ENCODE measurements at places on chromosomes 11 and 22.

DNA sequence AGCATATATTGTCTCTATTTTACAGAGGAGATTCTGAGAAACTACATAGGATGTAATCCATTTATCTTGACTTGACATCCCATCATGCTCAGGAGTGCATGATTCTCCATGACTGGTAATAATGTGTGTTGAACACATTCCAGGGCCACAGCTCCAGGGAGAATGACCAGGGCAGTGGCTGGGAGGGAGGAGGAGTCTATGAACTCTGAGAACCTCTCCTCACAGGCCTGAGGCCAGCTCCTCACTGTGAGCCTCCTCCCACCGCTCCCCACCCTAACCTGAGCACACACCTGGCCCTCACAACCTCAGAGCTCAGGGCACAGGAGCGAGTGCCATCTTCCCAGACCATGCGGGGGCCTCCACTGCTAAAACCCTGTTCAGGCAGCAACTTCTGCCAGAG lies 8.0 kb upstream of the ACRV1 start:
- DNase-seq, result no peak

DNA sequence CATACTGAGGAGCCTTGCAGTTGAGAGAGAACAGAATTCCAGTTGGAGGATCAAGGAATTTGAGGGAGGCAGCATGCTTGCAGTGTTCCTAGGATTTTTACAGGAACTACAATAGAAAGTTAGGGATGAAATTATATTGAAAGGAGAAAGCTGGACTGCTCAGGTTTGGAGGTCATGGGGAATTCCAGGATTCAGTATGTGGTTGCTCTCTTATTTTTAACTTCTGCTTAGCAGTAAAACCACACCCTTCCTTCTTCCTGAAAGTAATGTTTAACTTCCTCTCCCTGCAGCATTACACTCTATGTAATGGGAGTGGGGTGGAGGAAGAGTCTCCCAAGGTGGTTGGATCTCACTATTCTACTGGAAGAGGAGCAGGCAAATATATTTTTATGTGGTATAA lies 31.3 kb downstream of the CTNND1 start:
- DNase-seq, result no peak

GRCh38 chr22:43895986-43896645 lies 4.3 kb upstream of the PNPLA5 start:
- no peak for DNase-seq

GRCh38 chr11:95339086-95339901 lies 108.3 kb upstream of the SESN3 start:
- DNase-seq, result no peak

GRCh38 chr22:44531487-44531886 lies 33.5 kb upstream of the RTL6 start:
- no peak for DNase-seq

DNA sequence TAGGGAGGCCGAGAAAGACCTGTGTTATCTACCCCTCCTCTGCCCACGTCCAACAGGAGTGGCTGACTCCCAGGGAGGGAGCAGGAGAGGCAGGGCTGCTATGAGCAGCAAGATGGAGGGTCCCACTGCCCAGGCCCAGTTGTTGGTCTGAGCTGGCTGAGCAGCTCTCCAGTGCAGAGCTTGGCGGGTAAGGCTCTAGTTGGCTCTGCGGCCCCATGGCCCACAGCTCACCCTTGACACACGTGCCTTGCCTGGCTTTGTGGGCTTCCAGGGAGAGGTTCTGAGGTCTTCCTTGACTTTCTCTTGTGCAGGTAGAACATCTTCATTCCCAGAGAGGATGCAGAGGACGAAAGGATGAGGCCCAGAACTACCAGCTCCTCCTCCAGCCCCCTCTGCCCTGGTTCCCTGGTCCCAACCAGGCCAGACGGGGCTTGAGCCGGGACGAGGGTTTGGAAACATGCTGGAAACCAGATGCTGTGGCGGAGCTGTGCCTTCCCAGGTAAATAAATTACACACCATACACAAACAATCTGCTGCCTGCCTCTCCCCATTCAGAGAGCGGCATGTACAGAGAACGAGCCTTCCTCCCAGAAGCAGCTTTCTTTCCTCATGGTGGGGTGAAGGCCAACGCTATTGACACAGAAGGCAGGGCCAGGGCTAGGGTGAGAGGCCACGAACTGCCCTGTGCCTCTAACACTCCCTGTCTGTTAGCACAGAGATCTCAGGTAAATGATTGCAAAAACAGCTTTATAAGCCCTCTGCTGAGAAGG lies 48.1 kb downstream of the DSCAML1 start:
- DNase-seq, result no peak

DNA sequence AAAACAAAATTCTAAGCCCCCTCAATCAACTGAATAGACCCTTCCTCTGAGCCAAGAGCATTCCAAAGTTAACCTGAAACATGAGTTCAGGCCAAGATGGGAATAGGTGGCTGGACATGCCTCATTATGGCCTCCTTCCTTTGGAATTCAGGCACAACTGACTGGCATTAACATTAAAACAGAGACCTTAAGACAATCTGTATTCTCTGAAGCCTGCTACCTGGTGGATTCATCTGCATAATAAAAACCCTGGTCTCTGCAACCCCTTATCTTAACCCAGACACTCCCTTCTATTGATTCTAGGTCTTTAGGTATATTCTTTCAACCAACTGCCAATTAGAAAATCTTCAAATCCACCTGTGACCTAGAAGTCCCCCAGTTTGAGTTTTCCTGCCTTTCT lies 66.3 kb downstream of the JRKL start:
- no peak for DNase-seq

- DNase-seq, result no peak
These were observed 164.2 kb upstream of the B3GAT1 start for GRCh38 chr11:134576286-134576685.

DNA sequence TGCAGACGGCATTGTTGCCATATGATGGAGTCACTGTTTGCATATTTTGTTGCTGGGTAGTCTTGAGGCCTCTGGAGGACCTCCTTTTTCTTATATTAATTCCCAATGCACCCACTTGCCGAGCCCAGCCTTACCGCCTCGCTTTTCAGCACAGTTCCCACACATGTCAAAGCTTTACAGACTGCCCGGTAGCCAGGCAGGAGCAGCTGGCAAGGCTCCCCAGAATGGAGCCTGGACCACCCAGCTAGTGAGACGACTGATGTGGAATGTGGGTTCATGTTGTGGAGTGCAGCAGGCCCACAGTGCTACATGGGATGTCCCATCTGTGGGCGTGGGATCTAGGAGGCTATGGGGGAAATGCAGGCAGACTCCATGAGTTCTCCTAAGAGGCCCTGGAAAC lies 99.4 kb upstream of the MTMR2 start:
- DNase-seq, result no peak

- DNase-seq, result peak; percentile 42
These were observed 52.0 kb upstream of the THY1 start for GRCh38 chr11:119474682-119475596.

GRCh38 chr11:61718046-61718531 lies 34.3 kb upstream of the MYRF start:
- no peak for DNase-seq

DNA sequence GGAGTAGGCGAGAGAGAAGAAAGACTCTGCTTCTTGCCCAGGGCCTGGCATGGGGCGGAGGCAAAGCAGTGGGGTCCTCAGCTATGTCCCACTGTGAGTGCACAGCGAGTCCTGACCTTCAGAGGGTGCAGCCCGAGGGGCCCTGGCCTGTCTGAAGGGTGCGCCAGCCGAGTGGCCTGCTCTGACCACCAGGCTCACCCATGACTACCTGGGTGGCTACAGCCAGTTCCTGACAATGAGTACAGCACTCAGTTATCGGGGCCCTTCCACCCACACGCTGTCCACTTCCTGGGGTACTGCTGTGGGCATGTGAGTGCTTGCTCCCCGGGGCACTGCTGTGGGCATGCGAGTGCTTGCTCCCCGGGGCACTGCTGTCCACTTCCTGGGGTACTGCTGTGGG lies 74.1 kb upstream of the B3GAT1 start:
- no peak for DNase-seq

GRCh38 chr11:111510311-111510710 lies 1.9 kb downstream of the BTG4 start:
- DNase-seq, result no peak

- DNase-seq, result no peak
These were observed 38.5 kb downstream of the ST3GAL4 start for GRCh38 chr11:126394036-126394435.

- DNase-seq, result no peak
These were observed 429 bp downstream of the SLC39A13 start for GRCh38 chr11:47408598-47409439.

GRCh38 chr11:23620617-23621016 lies 760.3 kb upstream of the CCDC179 start:
- DNase-seq, result no peak

- no peak for DNase-seq
These were observed 48.3 kb downstream of the RRP8 start for GRCh38 chr11:6554828-6555706.

- DNase-seq, result no peak
These were observed 45.2 kb downstream of the ARHGEF12 start for GRCh38 chr11:120381401-120381800.

GRCh38 chr11:35905646-35906276 lies 38.1 kb upstream of the LDLRAD3 start:
- no peak for DNase-seq

DNA sequence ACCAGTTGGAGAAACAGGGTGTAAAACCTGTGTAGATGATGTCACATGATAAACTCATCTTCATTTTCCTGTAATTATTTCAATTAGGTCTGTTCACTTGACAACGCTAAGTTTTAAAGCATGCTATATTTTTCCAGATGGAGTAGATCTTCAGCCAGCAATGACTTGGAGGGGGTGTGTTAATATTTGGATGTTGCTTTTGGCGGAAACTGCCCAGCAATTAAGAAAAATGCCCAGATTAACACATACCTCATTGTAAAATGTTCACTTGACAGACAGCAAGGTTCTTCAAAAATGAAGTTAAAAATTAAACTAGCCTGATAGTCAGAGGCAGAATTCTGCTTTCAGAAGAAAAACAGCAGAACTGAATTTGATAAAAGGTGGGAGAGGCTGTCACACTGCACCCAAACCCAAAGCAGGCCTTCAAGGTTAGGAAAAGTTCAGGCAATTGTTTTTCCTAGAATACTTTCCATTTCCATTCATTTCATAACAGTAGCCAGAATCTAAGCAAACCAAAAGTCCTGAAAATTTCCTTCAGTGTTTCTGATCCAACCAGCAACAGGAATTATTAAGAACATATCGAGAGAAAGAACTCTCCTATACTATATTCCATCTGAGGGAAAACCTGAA lies 33.0 kb downstream of the VSIG10L2 start:
- DNase-seq, result no peak

GRCh38 chr11:71115770-71116692 lies 136.3 kb downstream of the SHANK2 start:
- no peak for DNase-seq

DNA sequence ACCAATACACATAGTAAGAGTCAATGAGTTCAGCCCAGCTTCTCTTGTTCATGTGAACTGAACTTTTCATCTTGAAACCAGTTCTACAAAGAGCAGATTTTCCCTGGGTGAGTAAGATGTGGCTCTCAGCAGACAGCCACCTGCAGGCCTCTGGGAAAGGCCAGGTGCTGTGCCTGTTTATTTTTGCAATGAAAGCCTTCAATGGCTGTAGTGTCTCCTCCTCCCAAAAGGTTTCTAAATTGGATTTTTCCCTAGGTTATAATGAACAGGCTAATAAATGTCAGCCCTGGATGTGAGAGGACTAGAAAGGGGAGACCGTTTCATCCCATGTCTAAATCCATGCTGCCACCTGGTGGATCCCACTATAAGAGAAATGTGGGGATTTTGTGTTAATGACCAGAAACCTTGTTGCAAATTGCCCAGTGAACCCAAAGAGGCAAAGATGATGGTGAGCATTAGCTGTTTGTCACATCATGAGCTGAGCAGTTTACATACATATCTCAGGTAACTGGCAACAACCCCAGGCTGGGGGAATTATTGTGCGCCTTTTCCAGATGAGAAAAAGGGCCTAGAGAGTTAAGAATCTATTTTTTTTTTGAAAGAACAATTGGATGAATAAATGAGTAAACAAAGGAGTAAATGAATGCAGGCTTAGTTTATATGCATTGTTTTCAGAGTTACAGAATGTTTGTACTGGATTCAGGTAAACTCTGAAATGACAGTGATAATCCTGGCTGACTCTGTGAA lies 12.7 kb downstream of the C11orf91 start:
- no peak for DNase-seq

DNA sequence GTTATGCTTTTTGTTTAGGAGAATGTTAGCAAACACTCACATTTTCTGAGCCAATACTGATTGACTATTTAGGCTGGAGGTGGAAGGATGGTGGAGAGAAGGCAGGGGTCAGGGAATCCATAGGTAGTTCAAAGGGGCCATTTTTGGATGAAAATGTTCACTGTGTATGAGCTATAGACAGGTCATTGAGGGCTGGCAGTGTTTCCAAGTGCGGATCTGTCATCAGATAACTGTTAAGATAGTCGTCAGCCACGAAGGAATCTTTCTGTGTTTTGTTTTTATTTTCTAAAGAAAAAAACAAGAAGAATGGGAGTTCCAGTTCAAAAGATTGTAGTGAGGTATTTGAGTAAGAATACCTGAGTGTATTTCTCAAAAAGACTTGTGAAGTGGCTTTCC lies 3.1 kb downstream of the KCNJ5 start:
- no peak for DNase-seq

DNA sequence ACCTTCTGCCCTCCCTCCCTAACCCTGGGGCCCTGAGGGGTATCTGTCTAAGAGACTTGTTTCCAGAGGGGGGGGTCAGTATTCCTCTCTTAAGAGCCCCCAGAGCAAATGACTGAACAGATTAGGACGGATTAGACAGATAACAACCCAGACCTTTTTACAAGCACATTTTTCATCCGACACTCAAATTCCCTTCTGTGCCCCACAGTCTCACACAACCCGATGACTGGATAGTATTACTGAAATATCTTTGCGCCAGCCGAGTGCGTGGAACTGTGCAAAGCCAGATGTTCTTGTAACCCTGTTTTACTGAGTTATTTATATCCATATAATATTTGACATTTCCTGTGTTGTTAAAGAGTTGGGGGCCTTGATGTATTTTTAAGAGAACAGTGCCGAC lies 30.9 kb upstream of the FLI1 start:
- no peak for DNase-seq

DNA sequence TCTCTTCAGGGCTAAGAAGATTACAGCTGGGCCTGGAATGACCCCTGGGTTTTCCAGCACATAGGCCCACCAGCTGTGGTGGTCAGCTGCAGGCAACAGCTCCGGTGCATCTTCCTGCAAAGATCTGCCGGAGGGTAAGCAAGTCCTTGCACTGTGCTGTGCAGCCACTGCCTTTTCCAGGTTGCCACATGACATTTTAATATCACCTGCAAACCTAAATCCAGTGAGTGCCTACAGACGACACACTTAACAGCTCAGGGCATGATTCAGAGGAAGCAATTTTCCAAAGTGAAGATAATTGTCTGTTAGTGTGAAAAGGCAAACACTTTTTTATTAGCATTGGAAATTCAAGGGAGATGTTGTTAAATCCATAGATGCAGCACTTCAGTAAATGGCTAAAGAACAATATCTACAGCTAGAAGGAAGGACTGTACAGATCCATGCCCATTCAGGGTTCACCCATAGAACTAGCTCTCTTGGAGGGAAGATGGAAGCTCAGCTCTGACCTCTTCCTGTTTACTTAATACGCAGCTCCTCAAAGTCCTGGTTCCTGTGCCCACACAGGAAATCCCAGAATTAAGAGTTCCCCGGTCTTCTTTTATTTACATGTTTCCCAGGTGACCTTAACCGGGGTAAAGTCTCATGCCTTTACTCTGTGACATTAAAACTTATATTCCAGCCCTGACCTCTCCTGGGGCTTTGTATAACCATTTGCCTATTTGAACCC lies 13.3 kb upstream of the NRIP3 start:
- DNase-seq, result no peak
